NCI-H226 (cell line): ENCODE measurements at places on chromosomes 16 and 17.

DNA sequence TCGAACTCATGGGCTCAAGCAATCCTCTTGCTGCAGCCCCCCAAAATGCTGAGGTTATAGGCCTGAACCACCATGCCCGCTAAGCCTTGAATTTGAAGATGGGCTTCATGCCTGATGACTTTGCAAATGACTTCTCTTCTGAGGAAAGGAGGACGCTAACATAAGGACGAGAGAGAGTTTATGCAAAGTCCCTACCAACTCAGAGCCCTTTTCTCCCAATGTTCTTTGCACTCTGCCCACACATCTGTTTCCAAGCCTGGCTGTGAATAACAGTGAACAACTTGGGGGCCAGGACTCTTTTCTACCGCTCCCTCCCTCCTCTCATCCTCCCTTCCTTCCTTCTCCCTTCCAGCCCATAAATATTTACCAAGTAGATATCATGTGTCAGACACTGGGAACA is 8.5 kb upstream of the NPIPB2 start:
- no peak for DNase-seq

DNA sequence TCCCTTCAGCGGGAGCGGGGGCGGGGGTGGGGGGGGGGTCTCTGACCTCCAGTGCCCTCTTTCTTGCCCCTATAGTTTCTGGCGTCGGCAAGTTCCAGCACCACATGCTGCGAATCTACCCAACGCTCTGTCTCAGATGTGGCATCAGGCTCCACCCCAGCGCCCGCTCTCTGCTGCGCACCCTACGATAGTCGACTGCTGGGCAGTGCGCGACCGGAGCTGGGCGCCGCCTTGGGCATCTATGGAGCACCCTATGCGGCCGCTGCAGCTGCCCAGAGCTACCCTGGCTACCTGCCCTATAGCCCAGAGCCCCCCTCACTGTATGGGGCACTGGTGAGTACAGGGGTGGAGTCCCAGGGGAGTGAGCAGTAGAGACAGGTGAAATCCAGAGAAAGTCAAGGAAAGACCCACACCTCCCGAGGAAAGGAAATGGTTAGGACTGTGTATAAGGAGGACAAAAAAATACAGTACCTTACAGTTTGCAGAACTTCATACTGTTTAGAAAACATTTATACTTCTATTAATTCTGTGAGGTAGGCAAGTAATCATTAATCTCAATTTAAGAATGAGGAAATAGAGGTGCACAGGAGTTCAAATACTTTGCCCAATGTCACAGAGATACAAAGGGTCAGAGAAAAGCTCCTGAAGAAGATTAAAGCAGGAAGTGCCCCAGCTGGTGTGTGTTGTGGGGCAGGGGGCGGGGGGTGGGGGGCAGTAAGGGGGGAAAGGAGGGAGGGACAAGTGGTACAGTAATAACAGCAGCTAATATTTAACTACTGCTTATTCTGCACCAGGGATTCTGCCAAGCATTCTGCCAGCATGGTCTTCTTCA is 2.5 kb downstream of the IRX6 start:
- no peak for DNase-seq

GRCh38 chr17:47286198-47286914 is 32.7 kb downstream of the ITGB3 start:
- DNase-seq = no peak

- DNase-seq = no peak
These were observed 166.3 kb downstream of the SLC39A11 start for GRCh38 chr17:72926171-72926570.

GRCh38 chr17:79337053-79337452 is 262.4 kb downstream of the ENGASE start:
- DNase-seq = no peak

DNA sequence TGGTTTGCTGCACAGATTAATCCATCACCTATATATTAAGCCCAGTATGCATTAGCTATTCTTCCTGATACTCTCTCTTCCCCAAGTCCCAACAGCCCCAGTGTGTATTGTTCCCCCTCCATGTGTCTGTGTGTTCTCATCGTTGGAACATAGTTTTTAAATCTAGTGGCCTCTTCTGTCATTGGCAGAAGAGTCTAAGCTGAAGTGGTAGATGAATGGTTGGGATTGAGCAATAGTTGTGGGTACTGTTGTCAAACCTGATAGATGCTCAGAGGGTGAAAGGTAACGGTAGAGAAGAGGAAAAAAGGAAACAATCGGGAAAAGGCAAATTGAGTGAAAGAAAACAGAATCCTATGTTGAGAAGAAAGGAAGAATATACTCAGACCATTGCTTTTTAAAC is 29.9 kb downstream of the MAP3K3 start:
- no peak for DNase-seq

- no peak for DNase-seq
These were observed 289.0 kb upstream of the AXIN2 start for GRCh38 chr17:65850486-65850885.

GRCh38 chr17:193841-194806 is 12.7 kb upstream of the DOC2B start:
- no peak for DNase-seq

DNA sequence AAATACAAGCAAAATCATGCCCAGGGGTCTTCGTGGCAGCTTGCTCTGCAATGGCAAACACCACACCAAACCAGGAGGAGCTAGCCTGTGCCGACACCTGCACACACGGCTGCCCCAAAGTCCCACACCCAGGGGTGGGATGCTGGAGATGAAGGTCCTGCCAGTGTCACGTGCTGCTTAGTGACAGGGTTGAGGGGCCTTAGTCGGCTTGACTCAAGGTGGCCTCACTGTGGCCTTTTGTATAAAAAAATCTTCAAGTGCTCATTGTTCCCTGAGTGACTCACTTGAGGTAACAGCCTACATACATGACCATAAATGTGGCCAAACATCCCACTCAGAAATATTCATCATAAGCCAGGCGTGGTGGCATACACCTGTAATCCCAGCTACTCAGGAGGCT is 7.3 kb downstream of the TRIM65 start:
- DNase-seq = no peak

- DNase-seq = no peak
These were observed 12.9 kb downstream of the ZNF750 start for GRCh38 chr17:82826956-82827355.

DNA sequence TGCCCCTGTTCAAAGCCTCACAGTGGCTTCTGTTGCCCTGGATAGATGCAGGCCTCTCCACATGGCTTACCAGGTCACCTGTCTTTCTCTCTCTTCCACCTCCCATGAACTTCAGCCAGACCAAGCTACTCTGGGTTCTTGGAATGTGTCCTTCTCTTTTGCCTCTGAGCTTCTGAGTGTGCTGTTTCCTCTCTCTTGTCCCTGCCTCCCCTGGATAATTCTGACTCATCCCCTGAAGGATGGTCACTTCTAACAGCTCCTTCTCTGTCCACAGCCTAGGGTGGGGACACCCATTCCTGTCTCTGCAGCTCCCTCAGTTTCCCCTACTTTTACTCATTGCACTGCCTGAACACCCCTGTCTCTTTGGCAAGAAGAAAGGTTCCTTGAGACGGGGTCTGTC is 2.9 kb downstream of the GUCY2D start:
- DNase-seq = no peak

GRCh38 chr17:2438823-2439222 is 38.0 kb upstream of the MNT start:
- no peak for DNase-seq

DNA sequence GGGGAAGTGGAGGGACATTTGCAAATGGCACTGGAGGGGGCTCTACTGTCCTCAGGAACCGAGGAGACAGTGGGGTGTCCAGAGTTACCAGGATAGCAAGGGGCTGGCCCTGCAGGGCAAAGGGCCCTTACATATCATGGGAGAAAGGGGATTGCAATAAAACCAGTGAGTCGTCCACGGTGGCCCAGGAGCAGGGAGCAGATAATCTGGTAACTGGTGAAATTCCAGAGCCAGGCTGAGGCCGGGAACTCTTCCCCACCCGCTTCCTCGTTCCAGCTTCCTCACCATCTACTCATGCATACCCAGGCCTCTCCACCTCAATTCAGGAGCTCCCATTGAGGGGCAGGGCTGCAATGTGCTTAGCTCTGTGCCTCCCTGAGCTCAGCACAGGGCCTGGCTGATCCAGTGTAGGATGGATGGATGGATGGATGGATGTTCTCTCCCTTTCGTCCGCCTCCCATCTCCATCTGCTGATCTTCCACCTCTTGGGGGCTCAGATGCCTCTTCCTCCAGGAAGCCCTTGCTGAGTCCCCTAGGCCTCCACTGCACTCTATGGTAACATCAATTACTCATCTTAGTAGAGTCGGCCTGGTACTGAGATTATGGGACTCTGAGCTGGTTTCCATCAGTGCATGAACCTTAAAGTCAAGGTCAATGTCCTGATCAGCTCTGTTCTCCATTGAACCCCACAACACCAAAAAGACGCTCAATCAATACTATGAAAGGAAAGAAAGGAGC is 41.2 kb upstream of the NDRG4 start:
- DNase-seq = peak; percentile 47

DNA sequence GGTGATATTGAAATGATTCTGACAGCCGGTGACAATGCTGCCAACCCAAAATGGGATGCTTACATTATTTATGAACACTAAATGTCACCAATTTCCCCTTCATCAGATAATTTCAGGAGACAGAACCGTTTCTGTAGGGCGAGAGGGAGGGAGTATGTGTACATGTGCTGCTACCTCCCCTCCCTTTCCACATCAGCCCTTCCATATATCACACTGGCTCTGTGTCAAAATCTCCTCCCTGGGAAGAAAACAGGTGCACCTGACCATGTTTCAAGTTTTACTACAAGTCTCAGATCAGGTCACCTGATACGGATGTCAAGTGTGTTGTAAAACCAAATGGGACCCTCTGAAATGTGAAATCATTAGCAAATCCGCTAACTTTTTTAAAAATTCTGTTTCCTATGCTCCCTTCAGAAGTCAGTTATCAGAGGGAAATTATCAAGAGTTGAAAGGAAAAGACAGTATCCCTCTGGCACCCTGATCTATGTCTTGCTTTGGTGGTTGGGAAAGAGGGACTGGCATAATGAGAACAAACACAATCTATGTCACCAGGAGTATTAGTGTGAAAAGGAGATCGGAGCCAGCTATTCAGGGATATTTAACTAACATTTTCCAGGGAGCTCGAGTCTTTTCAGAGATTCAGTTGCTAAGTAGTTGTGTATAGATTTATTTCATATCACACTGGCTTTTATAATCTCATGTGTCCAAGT is 1002.3 kb upstream of the CDH8 start:
- no peak for DNase-seq
